Psoas muscle (tissue), 8 donors: ENCODE measurements at places on chromosomes 1 and 21.

DNA sequence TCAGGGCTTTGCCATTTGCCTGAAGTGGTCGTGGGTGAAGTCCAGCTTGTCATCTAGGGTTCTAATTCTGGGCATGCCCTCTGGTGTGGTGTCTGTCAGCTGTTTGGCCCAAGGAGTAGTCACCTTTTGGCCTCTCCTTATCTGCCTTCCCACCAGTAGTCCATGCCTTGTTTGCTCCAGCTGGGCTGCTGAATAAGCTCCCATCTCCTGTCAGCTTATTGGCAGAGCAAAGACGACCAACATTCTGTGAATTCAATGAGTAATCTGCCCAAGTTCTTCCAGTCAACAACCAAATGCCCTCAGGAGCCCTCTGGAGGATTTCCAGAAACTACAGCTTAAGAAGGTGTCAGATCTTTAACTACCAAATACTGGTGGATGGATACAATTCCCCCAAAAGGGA lies 7.0 kb downstream of the BCAN start:
- no peak for DNase-seq

DNA sequence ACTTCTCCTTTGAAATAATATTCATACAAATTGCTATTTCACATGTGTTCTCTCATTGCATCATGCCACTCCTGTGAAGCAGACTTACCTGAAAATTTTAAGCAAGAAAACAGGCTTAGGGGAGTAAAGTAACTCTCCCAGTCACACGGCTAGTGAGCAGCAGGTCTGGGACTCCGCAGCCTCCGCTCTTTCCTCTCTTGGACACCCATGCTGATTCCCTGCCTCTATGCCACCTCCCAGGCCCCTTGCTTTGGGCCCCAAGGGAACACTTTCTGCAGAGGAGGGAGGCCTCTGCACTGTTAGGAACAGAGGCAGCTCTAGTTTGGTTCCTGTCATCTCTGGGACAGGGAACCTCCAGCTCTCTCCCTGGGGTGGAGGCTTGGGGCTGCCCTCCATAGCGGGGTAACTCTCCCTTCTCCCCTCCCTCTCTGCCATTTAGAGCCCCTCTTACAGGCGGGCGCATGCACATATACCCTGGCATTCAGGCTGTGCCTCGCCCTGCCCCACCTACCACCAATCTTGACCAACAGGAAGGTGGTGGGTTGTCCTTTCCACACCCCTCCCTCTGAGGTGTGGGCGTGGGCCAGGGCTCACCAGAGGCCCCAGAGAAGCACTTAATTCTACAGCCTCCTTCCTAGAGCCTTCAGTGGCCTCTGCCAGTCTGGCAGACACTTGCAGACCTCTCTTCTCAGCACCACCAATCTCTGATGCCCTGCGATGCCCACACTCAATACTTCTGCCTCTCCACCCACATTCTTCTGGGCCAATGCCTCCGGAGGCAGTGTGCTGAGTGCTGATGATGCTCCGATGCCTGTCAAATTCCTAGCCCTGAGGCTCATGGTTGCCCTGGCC lies at the start of gene RXFP4:
RXFP4 (plus strand) TSS at position 646 of the 852 bp plus-strand sequence; CDS start at position 718, 72 bp downstream.
- DNase-seq: no peak

DNA sequence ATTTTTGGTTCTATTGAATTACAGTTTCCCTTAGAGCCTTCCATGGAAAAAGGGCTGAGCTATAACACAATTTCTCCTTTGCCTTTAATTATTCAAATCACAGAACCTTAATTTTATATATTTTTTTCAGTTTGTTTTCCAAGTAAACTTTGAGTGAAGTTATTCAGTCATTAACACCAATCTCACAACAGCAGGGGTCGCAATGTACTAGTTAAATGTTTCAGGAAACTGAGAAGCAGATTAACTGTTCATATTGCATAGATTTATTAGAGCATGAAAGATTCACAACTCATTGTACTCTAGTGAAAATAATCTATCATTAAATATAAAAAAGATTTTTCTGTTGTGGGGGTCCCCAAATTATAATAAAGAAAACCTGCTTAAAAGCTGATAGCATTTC lies 64.1 kb downstream of the KIFAP3 start:
- no peak for DNase-seq

GRCh38 chr1:181987334-181987895 lies 74.1 kb downstream of the ZNF648 start:
- DNase-seq: no peak

GRCh38 chr21:32348604-32349332 lies 44.0 kb downstream of the URB1 start:
- no peak for DNase-seq

GRCh38 chr1:165900576-165901380 lies 73.4 kb downstream of the UCK2 start:
- no peak for DNase-seq

- DNase-seq: peak; percentile 65
Observed at GRCh38 chr1:1307261-1307922, 338 bp downstream of the ACAP3 start.

- DNase-seq: no peak
Observed at GRCh38 chr1:226904772-226905171, 34.4 kb downstream of the PSEN2 start.

- DNase-seq: no peak
Observed at GRCh38 chr1:44947063-44947773, 39.2 kb downstream of the EIF2B3 start.

GRCh38 chr1:174262349-174263241 lies 103.3 kb downstream of the RABGAP1L start:
- no peak for DNase-seq

- DNase-seq: peak; percentile 30
Observed at GRCh38 chr1:184801503-184801902, 46.8 kb upstream of the EDEM3 start.

DNA sequence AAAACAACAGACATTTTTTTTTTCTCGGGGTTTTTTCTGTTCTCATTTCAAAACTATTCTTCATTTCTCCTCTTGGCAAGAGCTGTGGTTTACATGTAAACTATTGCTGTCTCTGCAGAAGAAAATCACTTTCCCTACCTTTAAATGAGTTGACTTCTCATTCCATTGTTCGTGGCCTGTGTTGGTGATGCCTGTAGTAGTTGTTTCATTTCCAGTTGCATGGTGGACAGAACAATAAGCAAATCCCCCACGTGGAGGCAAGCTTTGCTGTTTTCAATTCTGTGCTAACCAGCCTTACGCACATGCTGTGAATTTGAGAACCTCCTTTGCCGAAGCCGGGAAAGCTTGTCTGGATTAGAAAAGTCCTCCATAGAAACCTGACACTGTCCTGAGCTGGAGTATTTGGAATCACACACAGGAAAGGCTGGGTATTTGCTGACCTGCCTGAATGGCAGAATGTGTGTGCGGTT lies 26.2 kb upstream of the MAP3K7CL start:
- no peak for DNase-seq

GRCh38 chr21:27371115-27371974 lies 404.5 kb upstream of the ADAMTS5 start:
- DNase-seq: no peak

DNA sequence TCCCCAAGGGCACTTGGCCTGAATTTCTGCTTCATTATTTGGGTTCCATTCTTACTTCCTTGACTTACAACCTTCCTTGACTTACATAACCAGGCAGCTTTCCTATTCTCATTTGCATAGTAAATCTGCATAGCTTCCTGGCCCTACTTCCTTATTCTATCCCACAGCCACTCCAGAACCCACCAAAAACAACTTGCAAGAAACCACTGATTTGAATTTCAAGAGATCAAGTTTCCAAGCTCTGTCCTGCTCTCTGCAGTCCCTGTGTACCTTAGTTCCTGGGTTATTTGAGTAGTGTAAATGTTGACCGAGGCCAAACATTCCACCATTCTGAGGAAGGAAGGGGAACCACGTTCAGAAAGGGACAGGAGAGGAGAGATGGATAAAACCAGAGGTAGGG lies 603.3 kb downstream of the PTPRC start:
- no peak for DNase-seq

DNA sequence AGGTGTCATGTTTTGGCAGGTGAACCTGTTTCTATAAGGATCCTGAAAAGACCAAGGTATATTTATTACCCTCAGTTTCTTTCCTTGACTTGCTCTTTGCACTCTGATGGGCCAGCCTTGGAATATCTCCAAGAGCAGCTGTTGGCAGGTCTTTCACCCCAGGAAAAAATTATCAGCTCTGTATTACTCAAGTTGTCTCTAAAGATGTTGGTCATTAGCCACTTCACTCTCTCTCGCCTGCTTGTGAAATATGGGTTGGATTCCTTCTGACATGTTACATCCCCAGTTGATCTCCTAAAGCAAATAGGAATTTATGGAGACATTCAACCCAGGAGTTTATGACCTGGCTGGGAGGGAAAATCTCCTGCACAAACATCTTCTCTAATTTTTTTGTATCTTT lies 85.9 kb downstream of the KCNJ15 start:
- no peak for DNase-seq

DNA sequence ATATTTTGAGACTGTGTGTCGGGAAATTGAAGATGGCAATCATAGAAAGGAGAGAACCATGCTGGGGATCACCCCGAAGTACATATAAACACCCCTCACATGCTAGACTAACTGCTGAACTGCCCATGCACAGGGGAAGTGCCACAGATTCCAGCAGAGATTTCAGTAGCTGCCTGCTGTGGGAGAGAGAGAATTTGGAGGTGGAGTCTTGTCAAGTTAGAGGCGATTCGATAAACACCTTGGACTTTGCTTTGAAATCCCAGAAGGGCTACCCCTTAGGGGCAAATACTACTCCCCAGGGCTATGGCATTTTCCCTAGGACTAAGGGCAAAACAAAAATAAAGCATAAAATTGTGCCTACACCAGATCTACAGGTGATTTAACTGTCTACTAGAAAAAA lies 103.3 kb downstream of the PEX14 start:
- no peak for DNase-seq

- DNase-seq: no peak
Observed at GRCh38 chr1:62528015-62528414, 69.3 kb upstream of the ANGPTL3 start.

GRCh38 chr1:201870397-201870796 lies 18.3 kb upstream of the SHISA4 start:
- DNase-seq: no peak

GRCh38 chr1:99438656-99439230 lies 174.5 kb downstream of the PLPPR4 start:
- DNase-seq: no peak

DNA sequence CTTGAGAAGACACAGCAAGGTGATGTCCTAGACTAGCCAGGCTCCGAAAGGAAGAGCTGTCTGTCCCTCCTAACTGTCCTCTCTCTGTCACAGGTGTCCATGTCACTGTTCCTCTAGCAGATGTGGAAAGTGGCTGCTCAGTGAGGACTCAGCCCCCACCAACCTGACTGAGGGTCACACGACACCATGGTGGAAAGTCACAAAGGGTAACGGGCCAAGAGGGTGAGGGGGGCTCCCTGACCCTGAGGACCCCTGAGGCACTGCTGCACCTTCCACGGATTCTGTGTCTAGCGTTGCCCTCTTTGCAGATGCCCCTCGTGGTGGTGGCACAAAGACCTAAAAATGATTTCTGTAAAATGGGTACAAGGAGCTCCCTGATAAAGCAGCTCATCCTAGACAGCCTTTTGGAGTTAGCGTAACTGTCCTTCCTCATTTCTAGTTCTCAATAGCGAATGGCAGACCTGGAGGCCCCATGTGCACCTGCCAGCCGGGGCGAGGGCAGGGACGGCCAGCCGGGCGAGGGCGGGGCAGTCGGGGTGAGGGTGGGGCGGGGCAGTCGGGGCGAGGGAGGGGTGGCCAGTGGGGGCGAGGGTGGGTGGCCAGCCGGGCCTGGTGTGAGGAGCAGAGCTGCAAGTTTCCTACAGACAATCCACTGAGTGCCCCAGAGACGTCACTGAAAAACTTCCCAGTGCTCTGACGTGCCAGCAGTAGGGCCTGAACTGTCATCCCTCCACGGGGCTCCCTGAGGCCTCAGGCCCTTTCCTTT lies 23.4 kb downstream of the POFUT2 start:
- no peak for DNase-seq

DNA sequence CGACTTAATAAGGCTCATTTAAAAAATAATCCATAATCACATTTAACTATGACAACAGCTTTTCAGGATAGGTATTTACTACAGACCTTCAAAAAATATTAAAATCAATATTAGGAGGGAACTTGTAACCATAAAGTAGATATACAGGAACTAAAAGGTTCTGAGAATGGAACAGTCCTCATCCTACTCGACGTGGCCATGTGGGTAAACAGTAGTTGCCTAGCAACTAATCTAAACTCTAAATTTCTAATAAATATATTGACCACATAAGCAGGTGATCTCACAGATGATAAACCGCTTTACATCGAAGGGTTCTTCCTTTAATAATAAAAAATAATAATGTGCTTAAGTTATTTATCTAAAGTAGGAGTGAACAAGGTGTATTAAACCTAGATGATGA lies 7.9 kb downstream of the AKT3 start:
- no peak for DNase-seq

GRCh38 chr1:9294405-9294773 lies 1.7 kb downstream of the SPSB1 start:
- peak; percentile 54 for DNase-seq

GRCh38 chr1:44588551-44589210 lies 85.6 kb downstream of the TMEM53 start:
- no peak for DNase-seq

DNA sequence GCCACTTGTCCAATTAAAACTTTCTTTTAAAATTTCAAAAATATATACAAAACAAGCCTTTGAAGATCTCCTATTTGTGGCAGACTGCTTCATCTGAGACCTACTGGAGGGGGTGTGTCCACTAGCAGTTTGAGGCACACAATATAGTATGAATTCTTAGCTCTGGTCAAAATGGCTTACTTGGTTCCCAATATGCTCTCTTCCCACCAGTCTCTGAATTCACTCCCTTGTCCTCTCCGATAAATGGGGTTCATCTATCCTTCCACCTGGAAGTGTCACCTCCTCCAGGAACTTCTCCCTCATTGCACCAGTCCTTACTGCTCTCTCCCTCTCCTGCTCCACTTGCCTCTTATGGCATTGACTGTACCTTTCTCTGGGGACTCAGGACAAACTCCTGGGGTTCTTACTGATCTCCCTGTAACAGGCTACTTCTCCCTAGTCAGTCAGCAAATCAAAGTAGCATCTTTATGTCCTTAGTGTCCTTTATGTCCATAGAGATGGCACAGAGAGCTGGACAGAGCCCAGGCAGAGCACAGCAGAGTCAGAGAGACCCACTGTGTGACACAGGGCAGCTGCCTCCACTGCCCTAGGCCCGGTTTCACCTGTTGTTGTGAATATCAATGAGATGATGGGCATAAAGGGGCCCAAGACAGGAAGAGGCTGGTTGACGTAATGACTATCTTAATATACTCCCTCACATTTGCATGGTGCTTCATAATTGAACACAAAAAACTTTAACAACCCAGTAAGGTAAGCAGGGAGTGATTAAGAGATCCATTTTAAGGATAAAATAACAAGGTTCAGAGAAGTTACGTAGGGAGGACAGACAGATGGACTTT lies 3.6 kb downstream of the ASAP3 start:
- no peak for DNase-seq

DNA sequence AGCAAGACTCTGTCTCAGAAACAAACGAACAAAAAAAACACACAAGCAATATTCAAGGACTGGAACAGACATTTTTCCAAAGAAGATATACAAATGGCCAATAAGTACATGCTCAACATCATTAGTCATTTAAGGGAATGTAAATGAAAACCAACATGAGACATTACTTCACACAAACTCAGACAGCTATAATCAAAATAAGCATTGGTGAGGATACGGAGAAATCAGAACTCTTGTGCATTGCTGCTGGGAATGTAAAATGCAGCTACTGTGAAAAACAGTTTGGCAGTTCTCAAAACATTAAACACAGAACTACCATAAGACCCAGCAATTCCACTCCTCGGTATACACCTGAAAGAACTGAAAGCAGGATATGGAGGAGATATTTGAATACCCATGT lies 15.4 kb downstream of the NOL9 start:
- DNase-seq: no peak

GRCh38 chr1:101460739-101461138 lies 223.9 kb downstream of the S1PR1 start:
- DNase-seq: no peak

GRCh38 chr1:183411091-183411490 lies 7.1 kb downstream of the NMNAT2 start:
- no peak for DNase-seq
